Mesenchymal stem cell (in vitro differentiated cells and primary cell): ENCODE measurements at places on chromosomes 12 and 14.

- DNase-seq: no peak
Measured at GRCh38 chr12:91675401-91675800, 470.2 kb downstream of the BTG1 start.

DNA sequence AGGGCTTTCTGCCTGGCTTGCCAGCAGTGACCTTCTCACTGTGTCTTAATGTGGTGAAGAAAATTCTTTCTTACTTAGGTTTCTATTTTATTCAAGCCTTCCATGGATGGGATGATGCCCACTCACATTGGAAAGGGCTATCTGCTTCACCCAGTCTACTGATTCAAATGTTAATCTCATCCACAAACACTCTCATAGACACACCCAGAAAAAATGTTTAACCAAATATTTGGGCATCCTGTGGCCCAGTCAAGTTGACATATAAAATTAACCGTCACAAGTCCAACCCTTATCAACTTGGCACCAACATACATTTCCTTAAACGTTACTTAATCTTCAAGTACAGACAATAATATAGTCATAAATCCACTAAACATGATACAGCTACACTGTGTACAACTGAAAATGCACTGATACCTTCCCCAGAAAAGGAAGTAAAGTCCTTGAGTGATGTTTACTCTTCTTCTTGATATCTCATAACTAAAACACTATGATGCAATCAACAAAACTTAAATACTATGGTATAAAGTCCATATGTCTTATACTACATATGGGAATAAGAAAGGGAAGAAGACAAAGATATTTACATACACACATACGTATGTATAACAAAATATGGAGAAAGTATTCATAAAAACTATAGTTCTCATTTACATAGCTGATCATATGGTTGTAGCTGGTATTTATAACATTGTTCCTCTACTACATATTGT, 394.7 kb upstream of the NOVA1 start:
- no peak for DNase-seq

GRCh38 chr12:2017546-2018337, 13.5 kb upstream of the DCP1B start:
- DNase-seq: peak; percentile 55

DNA sequence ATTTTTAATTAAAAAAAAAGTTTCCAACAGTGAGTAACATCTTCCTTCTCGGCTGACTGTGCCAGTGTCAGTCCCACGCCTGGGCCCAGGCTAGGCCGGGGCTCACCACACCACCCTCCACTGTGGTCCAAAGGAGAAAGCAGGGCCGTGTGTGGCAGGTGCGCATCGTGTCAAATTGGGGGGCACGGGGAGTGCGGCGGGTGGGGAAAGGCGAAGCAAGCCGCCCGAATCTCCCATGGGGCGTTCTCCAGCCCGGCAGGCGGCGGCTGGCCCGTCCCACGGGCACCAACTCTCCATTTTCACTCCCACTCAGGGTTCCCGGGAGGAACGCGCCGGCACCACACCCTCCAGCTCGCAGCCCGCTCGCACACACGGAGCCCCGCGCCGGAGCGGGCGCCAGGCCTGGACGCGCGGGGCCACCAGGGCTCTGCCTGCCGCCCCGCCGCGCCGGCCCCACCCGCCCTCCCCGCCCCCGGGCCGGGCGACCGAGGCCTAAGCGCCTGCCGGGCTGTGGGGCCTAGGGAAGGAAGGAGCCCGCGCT, 604 bp downstream of the EEA1 start:
- DNase-seq: peak; percentile 51

DNA sequence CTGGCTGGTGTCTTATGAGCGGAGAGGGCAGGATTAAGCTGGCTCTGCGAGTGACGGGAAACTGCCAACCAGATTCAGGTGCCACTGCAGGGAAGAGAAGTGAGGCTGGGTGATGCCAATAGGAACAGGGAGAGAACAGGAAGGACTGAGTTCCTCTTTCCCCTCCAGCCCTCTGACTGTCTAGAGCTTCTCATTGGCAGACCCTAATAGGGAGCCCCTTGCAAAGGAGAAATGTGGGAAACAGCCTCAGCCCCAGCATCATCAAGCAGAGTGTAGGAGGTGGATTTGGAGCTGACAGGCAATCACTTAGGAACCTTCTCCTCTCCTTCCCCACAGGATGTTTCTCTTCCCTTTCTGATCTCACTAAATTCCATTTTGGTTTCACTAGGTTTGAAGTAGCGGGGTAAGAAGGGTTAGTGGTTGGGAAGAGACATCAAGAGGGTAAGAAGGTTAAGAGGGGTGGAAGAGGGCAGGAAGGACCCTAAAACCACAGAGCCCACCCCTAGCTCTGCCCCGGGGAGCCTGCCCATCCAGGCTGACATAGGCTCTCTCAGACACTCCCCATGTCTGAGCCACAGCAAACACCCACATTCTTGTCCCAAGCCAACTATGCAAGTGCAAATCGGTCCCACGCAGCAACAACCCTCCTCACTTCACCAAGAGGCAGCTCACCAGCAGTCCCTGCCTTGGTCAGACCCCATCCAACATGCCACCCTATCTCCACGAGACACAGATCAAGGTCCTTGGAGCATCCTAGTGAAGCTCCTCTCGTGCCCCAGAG, 111.1 kb downstream of the STAB2 start:
- DNase-seq: no peak

- DNase-seq: no peak
Measured at GRCh38 chr14:68866991-68867533, 74.2 kb upstream of the ZFP36L1 start.

- DNase-seq: no peak
Measured at GRCh38 chr12:6226679-6227051, 26.5 kb downstream of the CD9 start.

- DNase-seq: no peak
Measured at GRCh38 chr12:67559751-67560150, 88.8 kb upstream of the DYRK2 start.

DNA sequence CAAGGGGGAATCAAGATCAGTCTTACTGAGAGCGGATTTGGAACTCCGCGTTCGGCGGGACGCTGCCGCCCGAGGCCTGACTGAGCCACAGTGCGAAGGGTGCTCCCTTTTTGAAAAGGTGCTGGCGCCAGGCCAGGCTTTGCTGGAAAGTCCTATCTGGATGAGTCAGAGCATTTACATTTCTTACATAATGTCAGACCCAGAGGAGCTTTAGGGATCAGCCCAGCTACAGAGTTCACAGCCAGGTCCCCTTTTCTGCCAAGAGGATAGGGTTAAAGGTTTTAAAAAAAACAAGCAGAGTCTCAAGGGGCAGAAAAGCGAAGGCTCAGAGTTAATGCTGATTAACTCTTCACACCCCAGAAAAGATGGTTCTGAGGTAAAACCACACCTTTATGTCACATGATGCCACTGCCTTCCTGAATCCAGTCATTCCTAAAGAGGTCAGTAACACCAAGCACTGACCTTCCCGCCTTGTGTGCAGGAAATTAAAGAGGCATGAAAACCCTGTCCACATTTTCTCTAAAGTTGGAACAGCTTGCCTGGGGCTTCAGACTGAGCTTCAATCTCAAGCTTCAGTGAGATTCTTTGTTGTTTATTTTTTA, 11.7 kb upstream of the FBXL14 start:
- peak; percentile 83 for DNase-seq

GRCh38 chr12:112946236-112947000, 8.1 kb downstream of the OAS3 start:
- no peak for DNase-seq

GRCh38 chr12:91400271-91400670, 217.7 kb upstream of the DCN start:
- DNase-seq: no peak

DNA sequence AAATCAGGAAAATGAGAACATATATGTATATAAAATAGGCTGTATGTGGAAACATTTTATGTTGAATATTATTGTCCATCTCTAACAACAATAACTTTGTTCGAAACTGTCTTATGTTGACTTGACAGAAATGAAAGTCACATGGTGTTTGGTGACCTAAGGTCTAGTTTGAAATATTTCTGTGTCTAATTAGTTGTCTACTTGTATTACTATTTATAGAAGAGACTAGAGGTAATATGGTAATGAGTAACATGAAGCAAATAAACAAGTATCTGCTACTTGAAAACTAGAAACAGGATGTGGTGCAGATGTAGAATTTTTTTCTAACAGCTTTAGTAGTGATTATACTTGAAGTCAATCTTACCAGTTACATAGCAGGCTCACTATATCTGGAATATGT, 3.9 kb downstream of the GPHN start:
- DNase-seq: no peak
